Frontal cortex (tissue), 4 donors: ENCODE measurements at places on chromosomes 3 and 15. TPM values are rescaled to one million over a fixed set of nuclear protein-coding genes. Genes with fewer than 3 reads are reported as not detected.

- DNase-seq = no peak
Observed at GRCh38 chr3:30670292-30670691, 63.9 kb downstream of the TGFBR2 start.

GRCh38 chr3:156614642-156615511, 59.5 kb upstream of the TIPARP start:
- no peak for DNase-seq

GRCh38 chr15:50891159-50891558, 17.3 kb upstream of the AP4E1 start:
- DNase-seq = no peak

GRCh38 chr15:63395730-63396151, 14.1 kb upstream of the CA12 start:
- DNase-seq = no peak

GRCh38 chr3:136612512-136612911, 139.7 kb downstream of the STAG1 start:
- DNase-seq = no peak

- DNase-seq = no peak
Observed at GRCh38 chr3:137835096-137835495, 71.0 kb downstream of the SOX14 start.

DNA sequence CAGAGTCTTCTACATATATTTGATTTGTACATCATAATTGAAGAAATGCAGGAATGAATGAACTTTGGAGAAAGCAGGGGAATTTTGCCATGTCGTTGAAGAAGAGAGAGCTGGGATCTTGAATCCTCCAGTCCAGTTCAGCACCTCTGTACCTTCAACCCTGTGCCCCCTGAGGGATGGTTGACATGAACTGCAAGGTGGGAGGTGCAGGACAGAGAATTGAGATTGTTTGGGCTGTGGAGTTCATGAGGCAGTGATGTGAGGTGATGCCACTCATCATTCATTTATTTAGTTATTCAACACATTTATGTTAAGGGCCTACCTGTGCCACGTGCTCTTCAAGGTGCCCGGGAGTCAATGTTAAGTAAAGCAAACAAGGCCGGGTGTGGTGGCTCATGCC, 104.6 kb downstream of the ARNT2 start:
- no peak for DNase-seq

GRCh38 chr3:14344351-14344750, 58.1 kb upstream of the SLC6A6 start:
- DNase-seq = no peak

DNA sequence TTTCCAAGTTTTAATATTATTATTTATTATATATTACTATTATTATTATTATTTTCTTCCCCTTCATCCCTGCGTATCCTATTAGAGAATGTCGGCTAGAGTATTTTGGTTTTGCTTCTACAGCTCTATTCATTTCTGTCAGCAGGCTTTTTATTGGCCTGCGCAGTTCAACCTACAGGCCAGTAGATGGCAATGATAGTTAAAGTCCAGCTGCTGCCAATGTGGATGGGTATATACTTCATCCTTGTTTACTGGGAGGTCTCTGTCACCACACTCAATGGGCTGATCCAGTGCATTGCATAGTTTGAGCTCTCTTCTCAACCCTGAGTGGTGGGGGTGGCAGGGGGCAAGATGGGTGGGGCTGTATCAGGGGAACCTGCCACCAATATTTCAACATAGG, 799.8 kb downstream of the NSUN3 start:
- no peak for DNase-seq

GRCh38 chr3:112675349-112675748, 34.4 kb upstream of the CCDC80 start:
- no peak for DNase-seq

GRCh38 chr15:65323071-65323511, 18.6 kb downstream of the RNU5B-1 start:
- no peak for DNase-seq

DNA sequence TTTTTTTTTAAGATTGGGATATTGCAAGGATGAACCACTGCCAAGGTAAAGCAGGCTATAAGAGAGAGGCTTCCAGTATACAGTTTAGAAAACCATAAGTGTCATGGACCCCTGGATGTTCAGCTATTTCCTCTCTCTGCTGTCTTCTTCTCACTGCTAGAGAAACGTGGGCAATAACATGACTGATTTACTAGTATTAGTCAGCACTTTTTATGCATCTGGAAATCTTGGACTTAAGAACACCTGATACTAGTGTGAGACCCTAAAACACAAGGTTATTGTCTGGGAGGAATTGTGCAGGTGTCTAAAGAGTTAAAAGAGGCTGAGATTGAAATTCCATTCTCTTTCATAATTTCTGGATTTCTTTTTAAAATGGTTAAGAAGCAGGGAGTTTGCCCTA, 460.6 kb upstream of the MCTP2 start:
- no peak for DNase-seq

DNA sequence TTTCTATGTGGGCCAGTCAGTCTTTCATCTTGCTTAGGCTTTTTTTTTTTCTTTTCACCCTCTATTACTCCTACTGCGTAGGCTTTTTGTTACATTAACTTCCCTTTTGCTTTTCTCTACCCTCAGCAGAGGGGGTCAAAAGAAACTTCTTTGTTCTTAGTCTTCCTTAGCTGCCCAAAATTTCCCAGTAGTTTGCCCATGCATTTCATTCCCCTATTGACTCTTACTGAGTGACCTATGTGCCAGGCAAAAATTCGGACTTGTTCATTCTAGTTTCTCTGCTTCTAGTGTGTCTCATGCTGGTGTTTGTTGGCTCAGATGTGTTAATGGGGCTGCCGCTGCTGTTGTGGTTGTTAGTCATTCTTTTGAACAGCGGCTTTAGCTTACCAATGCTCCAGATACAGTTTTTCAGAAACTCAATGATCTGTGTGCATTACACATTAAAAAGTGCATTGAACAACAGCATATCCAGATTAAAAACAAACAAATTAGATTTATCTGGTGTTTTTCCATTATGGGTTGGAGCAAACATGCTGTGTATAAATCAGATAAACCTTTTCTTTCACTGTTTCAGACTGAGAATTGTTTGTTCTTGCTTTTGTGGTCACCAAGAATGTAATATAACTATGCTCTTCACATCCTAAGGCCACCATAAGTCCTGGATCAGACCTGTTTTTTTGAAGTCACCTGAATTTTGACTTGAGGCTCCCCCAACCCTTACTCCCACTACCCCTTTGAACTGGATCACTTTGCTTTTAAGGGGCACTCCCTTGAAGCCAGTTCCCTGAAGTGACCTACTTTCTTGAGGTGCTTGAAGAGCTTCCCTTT, 43.1 kb downstream of the PDE8A start:
- no peak for DNase-seq

DNA sequence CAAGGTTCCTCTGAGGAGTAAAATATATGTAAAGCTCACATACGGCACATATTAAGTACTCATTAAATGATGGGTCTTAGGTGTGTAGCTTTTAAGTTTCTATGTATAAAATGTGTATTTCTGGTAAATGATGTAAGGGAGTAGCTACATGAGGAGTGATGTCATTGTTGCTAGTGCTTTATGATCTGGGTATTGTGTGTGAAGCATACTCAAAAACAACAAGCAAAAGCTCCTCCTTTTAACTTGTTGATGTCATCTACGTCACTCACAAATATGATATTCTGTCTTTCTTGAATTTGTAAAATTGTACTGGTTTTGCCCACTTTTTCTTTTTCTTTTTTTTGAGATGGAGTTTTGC, 1.4 kb upstream of the HERC1 start:
- DNase-seq = no peak

- no peak for DNase-seq
Observed at GRCh38 chr3:187830181-187830580, 84.9 kb upstream of the BCL6 start.

DNA sequence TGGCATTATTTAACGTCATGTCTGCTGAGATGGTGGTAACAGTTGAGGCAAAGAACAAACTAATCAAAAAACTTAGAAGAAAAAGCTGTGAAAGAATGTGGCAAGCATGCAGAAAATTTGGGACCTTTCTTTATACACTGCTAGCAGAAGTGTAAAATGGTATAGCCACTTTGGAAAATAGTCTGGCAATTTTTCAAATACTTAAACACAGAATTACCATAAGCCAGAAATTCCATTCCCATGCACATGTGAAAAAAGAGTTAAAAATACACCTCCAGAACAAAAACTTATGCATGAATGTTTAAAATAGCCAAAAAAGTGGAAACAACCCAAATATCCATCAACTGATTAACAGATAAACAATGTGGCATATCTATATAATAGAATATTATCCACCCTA, 613.3 kb downstream of the TBL1XR1 start:
- DNase-seq = no peak

DNA sequence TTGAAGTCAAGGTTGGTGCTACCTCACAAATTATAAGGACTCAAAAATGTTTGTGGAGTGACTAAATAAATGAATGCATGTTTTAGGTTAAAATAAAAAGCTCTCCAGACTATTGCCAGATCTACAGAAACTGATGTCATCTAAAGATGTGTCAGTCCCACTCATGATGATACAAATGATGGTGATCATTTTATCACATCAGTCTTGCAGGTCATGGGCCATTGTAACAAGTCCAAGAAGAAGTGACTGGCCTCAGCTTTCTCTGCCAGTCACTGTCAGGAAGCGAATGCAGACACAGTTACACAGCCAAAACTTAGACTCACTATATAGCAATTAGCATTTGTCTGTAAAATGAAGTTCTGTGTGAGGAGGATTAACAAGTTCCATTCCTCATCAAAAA, 18.5 kb downstream of the ATP8B4 start:
- no peak for DNase-seq

DNA sequence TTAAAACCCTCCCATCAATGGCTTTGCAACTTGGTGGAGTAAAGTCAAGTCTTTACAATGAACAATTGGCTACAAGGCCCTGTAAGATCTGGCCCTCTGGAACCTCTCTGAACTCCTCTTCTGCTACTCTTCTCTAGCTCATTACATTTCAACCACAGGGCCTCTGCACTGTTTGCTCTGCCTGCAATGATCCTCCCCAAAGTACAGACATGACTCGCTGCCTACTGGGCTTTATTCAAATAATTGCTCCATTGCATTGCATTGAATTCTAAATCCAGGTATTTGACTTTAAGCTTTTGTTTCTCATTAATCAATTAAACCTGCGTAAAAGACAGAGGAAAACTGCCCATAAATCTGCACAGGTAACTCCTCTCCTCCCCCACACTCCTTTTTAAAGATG, 96.7 kb downstream of the CD47 start:
- DNase-seq = no peak

- DNase-seq = no peak
Observed at GRCh38 chr3:161413127-161413854, 42.0 kb upstream of the SPTSSB start.

GRCh38 chr3:113948015-113948917, 453 bp downstream of the ZDHHC23 start:
- peak; percentile 34 for DNase-seq

GRCh38 chr3:17320266-17320665, 422.2 kb downstream of the TBC1D5 start:
- DNase-seq = no peak

GRCh38 chr3:196643761-196644160, 4.3 kb downstream of the NRROS start:
- DNase-seq = no peak

- no peak for DNase-seq
Observed at GRCh38 chr3:194119831-194120590, 15.9 kb upstream of the HES1 start.

GRCh38 chr3:14369675-14370669, 32.4 kb upstream of the SLC6A6 start:
- no peak for DNase-seq

- DNase-seq = no peak
Observed at GRCh38 chr3:24763393-24763792, 268.7 kb upstream of the THRB start.

DNA sequence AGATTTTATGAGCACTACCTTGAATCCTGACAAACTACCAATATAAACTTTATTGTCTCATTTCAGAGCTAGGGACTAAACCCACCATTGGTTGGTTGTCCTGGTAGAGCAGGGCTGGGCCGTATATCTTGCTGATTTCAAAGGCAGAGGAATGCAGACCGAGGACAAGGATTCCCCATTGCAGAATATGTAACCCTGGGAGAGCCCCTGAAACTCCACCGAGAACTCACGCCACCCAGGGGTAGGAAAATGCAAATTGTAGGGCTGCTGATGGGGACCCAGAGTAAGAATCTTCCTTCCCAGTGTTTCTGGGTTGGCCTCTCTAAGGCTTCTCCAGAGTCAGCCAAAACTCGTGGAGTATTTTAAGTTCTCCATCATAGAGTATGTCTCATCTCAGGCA, 235.3 kb downstream of the ABHD5 start:
- no peak for DNase-seq

GRCh38 chr3:186414735-186415419, 52.8 kb upstream of the DGKG start:
- no peak for DNase-seq

- DNase-seq = no peak
Observed at GRCh38 chr3:138696666-138697370, 88.2 kb downstream of the FAIM start.

DNA sequence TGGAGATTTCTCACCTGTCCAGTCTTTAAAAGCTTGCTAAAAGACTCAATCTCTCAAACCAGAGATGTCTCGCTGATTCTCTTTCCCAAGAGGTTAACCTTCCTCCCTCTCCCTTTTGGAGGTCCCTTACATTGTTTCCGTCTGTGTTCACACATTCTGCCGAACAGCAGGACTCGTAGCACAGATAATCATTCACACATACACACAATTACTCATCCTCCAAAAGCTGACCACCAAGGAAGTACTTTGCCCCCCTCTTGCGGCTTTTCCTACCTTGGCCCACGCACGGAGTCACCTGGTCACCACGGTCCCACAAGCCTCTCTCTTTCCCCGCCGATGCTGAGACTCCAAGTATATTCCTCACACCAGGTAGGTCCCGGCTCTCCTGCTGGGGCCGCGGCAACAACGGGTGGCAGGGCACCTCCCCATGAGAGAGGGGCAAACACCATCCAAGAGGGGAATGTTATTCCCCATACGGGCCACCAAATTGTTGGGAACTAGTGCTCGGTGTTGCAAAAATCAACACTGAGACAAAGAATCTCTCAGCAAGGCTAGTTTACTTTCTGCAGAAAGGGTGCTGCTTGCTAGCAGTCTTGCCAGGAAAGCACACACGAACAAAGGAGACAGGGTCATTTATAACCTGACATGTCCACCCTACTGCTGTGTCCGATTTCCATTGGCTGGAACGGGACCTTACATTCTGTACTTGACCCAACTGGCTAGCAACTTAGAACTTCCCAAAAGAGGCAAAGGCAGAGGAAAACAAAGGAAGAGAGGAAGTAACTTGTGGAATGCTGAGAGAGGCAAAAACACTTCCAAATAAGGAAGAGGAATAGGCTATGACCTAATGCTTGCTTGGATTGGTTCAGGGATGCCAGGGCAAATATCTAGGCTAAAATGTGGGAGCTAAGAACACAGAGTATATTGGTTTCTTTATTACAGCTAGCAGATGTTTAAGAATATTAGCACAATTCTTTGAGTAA, 102.1 kb upstream of the NECTIN3 start:
- DNase-seq = no peak

SLC2A2 gene
- total RNA-seq = not detected

NCK1 gene
- 38.3 TPM for total RNA-seq

PAK6 gene
- 11.8 TPM for total RNA-seq

LNP1 gene
- total RNA-seq = 11.0 TPM

TGM5 gene
- total RNA-seq = not detected

PLD1 gene
- 4.1 TPM for total RNA-seq

MYL3 gene
- not detected for total RNA-seq

BLM gene
- total RNA-seq = 3.3 TPM

DPPA2 gene
- total RNA-seq = not detected

NPAP1 gene
- total RNA-seq = 0.41 TPM

ANP32A gene
- 104 TPM for total RNA-seq

LINGO1 gene
- total RNA-seq = 32.6 TPM

SLC9C1 gene
- 0.41 TPM for total RNA-seq
